Hematopoietic multipotent progenitor cell treated with erythropoietin and hydrocortisone succinate and interleukin-3 and kit ligand, for 8 days (in vitro differentiated cells): ENCODE measurements at places on chromosomes 1 and 21.
A peak's percentile ranks its signal among the peaks of the same experiment; 100 is the strongest.

- no peak for DNase-seq
Observed at GRCh38 chr21:46362946-46363345, 39.0 kb downstream of the PCNT start.

DNA sequence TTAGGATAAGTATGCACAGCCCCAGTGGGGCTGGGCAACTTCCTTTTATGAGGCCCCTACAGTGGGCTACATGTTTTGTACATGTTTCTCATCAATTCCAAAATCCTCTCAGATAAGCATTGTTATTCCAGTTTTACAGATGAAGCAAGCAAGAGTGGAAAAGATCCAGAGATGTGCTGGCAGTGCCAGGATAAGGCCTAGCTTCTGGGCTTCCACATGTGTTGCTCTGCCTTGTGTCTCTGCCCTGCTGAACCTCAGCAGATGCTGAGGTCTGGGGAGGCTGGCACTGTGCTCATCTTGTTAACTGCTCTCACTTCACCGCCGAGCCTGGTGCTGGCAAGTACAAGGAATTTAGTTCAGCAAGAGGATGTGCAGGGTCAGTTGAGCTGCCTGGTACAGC lies 202.1 kb downstream of the TRABD2B start:
- no peak for DNase-seq

DNA sequence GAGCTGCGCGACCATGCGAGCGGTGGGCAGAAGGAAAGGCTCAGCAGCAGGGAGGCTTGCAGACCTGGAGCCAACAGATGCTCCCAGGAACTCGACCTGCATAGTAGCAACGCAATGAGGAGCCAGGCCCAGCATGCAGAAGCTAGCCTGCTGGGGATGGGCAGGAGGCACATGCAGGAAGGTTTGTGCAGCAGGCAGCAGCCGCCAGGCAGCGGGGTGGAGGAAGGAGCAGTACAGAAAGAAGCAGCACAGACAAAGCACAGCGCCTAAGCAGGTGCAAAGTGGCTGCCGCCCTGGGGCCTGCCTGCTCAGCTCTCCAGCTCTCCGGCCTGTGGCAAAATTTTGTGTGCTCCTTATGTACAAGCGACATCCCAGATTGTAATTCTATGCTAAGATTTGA lies 213.5 kb upstream of the MAP1LC3C start:
- no peak for DNase-seq

DNA sequence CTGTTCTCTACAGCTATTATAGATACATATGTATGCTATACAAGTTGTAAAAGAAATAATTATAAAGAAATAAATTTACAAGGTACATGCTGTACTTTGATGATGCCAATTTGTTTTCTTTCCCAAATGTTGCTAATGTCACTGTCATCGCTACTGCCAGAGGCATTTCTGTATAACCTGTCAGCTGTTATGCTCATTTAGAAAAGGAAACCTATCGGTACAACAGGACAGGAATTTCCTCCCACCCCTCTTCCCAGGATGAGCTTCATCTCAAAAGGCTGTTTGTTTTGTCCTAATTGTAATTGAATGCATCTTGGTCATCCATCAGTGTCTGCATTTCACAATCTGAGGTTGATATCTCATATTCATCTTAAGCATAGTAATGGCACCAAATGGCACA lies 975.7 kb downstream of the TTLL7 start:
- DNase-seq = no peak

GRCh38 chr1:6601049-6601922 lies 1.4 kb downstream of the KLHL21 start:
- peak; percentile 99 for DNase-seq

GRCh38 chr1:75125161-75125726 lies 8.9 kb upstream of the LHX8 start:
- no peak for DNase-seq

DNA sequence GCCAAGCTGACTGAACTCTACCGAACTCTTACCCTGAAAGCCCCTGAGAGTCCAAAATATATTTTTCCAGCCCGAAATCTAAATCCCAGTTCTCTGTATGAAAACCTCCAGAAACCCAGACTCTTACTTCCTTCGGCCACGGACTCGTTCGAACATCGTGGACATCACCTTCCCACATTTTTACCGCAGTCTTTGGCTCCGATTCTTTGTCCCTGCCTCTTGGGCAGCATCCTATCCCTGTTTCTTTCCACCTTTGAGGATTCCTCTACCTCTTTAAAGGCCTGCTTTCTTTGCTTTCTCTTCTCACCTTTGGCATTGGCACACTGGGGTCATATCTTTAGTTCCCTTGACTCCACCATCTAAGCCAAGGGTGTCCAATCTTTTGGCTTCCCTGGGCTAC lies 932 bp upstream of the USP24 start:
- peak; percentile 34 for DNase-seq

GRCh38 chr1:14689996-14690615 lies 91.6 kb downstream of the KAZN start:
- no peak for DNase-seq

GRCh38 chr1:54371942-54372275 lies 34.3 kb downstream of the SSBP3 start:
- DNase-seq = peak; percentile 89

DNA sequence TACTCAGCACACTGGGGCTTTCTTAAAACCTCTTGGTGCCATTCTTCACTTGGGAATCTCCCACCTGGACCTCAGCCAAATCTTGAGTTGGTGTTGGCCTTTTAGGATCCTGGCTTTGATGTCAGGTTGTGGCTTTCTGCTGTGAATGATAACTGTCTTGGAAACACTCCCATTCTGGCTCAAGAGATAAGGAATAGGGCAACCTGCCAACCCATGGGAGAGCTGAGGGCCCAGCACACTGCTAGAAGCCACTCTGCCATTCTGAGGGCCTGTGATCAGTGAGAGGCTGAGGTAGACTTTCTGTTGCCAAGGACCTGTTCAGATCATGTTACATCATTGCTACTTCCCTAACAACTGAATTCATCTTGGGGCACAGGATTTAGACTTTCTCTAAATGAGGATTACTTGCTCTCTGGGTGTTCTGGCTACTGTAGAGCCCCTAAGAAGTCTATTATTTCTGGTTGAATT lies 45.8 kb downstream of the TTC39A start:
- peak; percentile 100 for DNase-seq

GRCh38 chr1:210908257-210908656 lies 225.7 kb downstream of the KCNH1 start:
- DNase-seq = no peak

DNA sequence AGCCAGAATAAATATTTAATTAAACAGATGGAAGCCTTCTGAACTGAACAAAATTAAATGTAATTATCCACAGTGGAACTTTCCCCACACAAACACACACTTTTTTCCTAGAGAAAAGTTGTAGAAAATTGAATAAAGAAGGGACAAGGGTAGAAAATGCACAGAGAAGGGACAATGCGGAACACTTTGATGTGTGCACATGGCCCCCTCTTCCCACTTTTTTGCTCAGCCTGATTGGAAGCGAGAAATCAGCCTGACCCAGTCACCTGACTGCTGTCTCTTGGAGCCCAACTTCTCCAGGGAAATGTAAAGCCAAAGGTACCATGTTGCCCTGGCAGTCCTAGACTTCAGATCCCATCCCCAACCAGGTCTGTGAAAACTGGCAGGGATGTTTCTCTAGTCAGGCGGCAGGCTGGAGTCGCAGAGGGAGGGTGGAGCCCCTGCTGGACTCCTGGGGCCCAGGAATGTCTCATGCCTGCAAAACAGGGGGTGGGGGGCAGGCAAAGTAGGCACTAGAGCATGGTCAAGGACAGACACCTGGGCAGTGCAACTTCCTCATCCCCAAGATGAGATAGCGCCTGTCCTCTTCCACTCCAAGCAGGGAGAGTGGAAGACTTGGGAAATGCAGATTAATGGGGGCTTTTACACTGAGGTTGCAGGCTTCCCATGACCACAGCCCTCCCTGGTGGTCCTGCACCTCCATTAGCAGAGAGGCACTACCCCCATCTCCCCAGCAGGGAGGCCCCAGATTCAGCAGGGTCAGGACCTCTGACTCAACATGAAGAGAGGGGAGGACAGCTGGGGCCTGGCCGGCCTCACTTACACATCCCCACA lies 2.8 kb downstream of the CERS2 start:
- DNase-seq = peak; percentile 30

GRCh38 chr1:207805841-207806421 lies 54.1 kb downstream of the CD46 start:
- DNase-seq = no peak

DNA sequence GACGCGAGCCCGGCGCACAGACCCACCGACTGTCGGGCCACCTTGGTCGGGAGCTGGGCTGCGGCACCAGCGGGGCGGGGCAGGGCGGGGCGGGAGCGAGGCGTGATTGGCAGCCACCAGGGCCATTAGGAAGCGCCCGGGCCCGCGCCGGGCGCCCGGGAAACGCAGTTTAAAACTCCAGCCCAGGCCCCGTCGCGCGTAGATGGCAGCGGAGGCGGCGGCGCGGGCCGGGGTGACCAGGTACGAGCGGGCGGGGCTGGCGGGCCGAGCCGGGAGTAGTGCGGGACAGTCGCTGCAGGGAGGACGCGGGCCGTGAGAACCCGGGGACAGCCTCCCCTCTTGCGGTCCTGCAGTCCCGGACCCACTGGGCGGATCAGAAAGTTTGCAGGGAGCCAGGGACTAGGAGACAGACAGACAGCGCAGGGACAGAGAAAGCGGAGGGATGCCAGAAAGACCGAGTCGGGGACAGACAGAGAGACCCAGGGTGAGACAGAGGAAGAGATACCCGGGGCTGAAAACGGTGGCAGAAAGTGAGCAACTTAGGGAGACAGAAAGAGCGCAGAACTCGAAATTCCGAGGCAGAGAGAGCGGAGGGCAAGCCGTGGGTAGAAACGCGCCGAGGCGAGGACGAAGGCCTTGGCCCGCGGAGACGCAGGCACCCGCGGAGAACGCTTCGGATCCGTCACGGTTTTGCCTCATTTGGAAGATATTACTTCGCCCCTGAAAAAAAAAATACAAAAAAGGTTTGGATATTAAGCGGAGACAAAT lies at the start of gene DMBX1:
Gene DMBX1, plus strand, starts transcription at position 199 of the 768 bp plus-strand sequence. CDS start 17,175 bp downstream, outside the sequence.
- peak; percentile 50 for DNase-seq

- DNase-seq = no peak
Observed at GRCh38 chr1:78420181-78420580, 70.6 kb upstream of the PTGFR start.

GRCh38 chr1:64663668-64664067 lies 81.2 kb upstream of the RAVER2 start:
- peak; percentile 22 for DNase-seq

DNA sequence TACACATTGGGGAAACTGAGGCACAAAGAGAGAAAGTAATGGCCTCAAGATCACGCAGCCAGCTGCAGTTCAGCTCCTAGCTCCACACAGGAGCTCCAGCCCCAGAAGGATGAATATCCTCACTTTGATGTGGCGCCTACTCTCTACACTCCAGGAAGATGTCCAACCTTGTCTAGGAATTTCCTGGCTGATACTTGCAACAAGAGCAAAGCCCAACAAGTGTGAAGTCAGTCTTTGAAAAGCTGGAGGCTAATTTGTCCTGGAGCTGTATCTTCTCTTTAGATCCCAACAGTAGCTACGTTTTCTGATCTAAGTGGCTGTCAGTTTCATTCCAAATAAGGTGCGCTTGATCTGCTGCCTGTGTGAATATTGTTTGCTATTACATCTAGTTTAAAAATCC lies 344.9 kb downstream of the PTPRU start:
- DNase-seq = no peak

- DNase-seq = no peak
Observed at GRCh38 chr1:211356723-211357407, 30.2 kb downstream of the TRAF5 start.

DNA sequence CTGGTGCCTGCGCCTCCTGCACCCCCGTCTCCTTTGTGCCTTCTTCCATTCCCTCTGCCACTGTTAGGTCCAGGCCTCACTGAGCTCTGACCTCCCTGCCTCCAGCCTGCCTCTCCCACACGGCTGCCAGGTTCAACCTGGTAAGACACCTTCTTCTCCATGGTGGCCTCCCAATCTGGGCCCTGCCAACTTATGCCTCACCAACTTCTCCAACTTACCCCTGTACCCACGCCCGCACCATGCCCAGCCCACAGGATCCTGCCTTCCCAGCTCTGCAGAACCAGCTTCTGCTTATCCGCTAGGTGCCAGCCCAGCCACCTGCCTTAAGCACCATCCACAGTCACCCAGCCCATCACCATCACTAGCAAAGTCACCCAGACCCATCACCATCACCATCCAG lies 37.2 kb downstream of the PDE9A start:
- DNase-seq = no peak

DNA sequence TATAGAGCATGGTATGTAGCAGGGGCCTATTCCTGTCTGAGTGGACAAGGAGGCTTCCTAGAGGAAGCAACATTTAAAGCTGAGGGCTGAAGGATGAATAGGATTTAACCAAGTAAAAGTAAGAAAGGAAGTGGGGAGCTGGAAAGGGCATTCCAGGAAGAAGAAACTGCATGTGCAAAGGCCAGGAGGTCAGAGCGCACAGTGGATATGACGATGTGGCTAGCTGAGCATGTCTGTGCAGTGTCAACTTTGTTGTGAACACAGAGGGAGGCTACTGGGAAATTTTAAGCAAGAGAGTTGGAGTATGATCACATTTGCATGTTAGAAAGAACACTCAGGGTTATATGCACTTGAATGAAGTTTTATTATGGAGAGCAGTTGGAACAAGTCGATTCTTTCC lies 28.6 kb upstream of the JUN start:
- DNase-seq = no peak

- DNase-seq = peak; percentile 61
Observed at GRCh38 chr1:36306210-36306901, at the start of gene SH3D21. TSS of gene SH3D21 (plus strand) at chr1:36306368. CDS start at chr1:36306421, 53 bp downstream.

GRCh38 chr1:172004671-172005070 lies 163.4 kb downstream of the DNM3 start:
- no peak for DNase-seq

GRCh38 chr1:224782281-224783000 lies 147.0 kb upstream of the DNAH14 start:
- DNase-seq = no peak

- DNase-seq = peak; percentile 29
Observed at GRCh38 chr1:40861224-40862003, 749 bp downstream of the CITED4 start.

DNA sequence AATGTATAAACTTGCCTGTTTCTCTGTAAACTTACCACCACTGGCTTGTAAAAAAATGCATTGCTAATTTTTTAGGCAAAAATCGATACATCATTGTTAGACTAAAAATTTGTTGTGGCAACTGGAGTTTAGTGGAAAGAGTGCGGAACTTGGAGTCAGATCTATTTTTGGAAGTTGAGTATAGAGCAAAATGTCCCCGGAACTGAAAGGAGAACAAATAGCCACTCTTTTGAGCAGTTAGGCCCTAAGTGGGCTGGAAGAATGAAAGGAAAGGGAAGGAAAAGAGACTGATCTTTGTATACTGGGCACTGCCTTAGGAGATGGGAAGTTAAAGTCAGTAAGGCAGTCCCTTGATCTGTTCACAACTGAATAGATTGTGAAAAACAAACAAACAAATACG lies 30.2 kb downstream of the OPTC start:
- no peak for DNase-seq

GRCh38 chr1:210531475-210532222 lies 202.9 kb downstream of the HHAT start:
- DNase-seq = no peak
